Right ventricle myocardium inferior (tissue), 1 donor: ENCODE measurements at places on chromosomes 11 and 22.

DNA sequence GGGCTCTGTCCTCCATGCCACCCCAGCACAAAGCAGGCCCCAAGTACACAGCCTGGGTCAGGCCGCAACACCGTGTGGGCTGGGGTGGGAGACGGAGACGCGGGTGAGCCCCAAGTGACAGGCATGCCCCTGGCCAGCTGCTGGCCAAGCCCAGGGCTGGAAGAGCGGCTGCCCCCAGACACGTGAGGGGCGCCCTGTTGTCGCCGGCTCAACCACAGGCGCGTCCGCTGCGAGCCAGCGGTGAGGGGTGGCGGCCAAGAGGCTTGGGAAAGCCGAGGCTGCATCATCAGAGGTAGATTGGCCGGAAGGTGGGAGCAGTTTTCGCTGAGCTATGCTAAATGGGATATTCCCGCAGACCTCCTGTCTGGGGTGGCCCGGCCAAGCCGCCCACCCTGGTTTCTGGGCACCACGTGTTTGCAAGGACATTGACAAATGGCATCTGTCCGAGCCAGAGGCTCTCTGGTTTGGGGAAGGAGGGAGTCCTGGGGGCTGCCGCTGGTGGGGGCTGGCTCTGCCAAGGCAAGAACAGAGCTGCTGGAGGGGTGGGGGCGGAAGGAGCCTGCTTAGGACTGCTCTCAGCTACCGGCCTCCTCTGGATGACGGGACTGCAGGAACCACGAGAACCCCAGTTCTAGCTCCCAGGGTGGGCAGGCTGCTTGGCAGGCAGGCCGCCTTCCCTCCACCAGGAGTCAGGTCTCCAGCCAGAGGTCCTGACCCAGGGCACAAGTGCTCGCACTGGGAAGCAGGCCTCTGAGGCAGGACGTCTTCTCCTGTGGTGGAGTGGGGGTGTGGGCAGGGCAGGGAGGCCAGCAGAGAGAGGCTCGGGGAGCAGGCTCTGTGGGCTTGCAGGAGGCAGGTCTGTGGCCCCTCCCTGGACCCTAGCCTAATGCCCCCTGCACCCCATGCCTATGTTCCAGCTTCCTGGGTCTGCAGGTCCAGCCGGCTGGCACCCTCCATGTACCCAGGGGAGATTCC, 552 bp downstream of the PRR33 start:
- DNase-seq: peak; percentile 66

DNA sequence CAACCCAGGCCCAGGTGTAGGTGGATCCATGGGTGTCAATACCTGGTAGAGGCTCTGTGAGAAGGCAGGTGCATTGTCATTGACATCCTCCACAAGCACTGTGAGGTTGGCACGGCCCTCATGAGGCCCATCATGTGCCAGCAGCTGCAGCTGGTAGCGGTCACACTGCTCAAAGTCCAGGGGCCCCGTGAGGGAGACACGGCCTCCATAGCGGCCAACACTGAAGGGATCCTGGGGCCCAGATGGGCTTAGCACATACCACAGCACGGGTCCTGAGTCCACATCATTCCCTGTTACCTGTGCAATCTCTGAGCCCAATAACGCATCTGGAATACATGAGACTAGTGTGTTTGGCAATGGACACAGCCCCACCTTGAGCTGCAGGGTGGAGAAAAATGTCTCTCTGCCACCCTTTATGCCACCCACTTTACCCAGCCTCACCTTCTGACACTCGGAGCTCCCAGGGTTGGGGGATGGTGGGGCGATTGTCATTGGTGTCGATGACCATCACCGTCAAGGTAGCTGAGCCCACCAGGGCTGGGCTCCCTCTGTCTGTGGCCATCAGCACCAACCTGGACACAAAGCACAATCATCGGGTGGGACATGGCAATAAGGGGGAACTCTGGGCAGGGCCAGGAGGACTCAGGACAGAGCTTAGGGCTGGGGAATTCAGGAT, 6.1 kb upstream of the TPP1 start:
- no peak for DNase-seq

DNA sequence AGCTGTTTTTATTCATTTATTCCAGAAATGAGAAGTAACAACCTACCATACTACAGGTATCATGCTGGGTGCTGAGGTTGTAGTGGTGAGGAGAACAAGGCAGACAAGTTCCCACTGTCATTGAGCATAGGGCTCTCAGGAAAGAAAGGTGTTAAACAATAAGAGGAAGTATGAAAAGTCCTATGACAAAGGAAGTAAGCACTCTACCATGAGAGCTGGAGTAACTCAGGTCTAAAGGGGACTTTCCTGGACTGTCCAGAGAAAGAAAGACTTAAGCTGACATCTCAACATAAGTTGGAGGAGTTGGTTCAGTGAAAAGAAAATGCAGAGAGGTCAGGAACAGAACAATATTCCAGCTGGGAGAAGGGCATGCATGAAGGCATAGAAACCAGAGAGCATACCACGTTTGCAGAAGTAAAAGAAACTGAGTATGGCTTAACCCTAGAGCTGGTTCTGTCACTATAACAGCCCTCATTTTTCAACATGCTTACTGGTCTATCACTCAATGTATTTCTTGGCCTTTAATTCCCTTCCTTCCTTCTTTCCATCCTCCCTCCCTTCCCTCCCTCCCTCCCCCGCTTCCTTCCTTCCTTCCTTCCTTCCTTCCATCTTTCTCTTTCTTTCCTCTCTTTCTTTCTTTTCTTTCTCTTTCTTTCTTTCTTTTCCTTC, 137.8 kb upstream of the BDNF start:
- no peak for DNase-seq

DNA sequence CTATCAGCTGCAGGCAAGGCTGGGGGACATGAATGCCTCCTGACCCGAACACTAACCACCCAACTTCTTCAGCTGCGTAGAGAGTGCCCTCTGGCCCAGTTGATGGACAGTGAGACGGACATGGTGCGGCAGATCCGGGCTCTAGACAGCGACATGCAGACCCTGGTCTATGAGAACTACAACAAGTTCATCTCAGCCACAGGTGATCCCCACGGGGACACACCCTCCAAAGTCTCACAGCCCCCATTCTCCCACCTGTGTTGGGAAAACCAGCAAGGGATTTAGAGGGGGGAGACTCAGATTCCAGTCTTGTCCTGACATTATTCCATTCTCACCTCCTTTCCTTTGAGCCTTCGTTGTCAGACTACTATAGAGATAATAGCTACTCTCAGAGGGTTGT, 912 bp downstream of the VPS51 start:
- no peak for DNase-seq

DNA sequence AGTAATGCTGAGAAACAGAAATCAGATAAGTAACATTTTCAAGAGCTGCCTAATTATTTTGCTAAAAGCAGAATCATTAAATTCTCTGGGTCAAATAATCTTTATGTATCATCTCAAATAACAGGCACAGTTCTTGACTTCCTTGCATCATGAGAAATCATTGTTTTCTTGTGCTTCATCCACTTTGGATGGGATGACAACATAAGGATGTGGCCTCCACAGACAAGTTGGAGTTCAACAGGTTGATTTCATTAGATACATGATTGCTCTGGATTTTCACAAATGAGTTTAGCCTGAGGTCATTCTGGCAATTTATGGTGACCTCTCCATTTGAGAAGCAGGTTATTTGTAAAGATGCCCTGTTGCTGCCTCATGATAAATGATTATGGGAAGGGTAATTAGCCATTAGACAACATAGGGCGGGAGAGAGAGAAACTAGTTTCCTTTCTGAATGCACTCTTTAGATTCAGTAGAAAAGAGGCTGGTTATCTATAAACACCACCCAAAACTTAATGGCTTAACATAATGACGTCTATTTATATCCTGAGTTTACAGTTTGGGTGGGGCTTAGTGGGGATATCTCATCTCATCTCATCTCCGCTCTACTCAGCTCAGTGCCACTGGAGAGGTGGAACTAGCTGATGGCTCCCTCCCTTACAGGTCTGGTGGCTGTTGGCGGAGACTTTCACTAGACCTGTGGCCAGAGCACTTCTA, 35.0 kb upstream of the ADORA2A start:
- DNase-seq: no peak
